Renal pelvis (tissue), 12 donors: ENCODE measurements at places on chromosomes 11 and 22. TPM values are rescaled to one million over a fixed set of nuclear protein-coding genes. Genes with fewer than 3 reads are reported as not detected.

OVOL1 gene
- 14.6 TPM for polyA plus RNA-seq

TMEM138 gene
- 51.8 TPM for polyA plus RNA-seq

LSP1 gene
- polyA plus RNA-seq: 7.2 TPM

TRIM21 gene
- polyA plus RNA-seq: 20.2 TPM

SLC22A9 gene
- 0.03 TPM for polyA plus RNA-seq

DNA sequence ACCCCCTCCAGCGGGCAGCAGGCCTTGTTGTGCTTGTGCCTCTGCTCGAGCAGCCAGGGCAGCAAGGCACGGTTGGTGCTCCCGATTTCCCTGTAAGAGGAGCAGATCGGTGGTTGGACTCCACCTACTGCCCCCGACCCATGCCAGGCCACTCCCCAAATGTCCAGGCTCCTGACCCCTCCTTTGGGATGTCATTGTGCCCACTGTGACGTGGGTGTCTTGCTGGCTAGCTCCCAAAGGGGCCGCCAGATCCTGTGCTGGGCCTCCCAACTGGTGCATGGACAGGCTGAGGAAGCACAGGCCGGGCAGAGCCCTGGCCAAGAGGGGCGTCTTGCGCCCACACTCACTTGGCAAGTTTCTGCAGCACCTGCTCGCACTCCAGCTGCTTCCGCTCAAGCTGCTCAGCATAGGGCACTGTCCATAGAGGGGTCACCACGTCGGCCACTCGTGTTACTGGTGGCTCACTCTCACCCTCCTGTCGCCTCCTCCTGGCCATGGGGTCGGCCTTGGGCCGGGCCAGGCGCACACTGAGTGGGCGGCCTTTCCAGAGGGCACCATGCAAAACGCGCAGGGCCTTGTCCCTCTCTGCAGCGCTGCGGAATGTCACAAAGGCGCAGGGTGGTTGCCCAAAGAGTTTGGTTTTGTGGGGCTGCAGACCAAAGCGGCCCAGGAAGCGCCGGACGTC is at the start of gene RANBP1:
Gene RANBP1, plus strand, starts transcription at position 414 of the 685 bp plus-strand sequence. Its CDS starts 81 bp downstream, at position 495.
- DNase-seq: no peak

DNA sequence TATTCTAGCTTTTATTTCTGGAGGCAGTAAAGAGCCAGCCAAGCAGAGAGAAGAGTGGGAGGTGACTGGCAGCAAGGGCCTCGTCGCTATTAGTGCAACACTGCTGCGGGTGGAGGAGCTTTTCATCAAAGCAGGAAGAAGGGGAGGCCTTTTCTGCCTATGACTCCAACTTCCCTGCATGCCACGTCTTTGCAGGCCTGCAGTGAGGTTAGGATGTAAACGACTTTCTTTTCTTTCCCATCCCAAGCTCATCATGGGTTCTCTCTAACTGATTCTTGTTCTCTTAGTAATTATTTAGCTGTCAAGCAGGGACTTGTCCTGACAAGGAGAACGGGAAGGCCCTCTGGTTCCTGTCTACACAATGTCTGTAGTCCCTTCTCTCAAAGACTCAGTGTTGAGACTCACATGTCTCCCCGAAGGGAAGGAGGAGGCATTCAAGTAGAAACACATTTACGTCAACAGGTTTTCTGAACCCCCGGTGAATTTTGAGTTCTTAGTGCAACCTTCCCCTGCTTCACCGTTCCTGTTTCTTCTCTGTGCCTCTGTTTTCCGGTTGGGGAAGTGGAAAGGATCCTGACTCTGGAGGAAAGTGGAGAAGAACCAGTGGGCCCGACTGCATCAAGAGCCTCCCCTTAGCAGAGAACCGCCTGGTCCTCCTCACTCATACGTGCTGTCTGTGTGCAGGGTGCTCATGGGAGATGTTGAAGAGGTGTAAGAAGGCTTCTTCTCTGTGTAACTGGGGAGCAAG is 56.9 kb downstream of the PACS1 start:
- DNase-seq: peak; percentile 63

DNA sequence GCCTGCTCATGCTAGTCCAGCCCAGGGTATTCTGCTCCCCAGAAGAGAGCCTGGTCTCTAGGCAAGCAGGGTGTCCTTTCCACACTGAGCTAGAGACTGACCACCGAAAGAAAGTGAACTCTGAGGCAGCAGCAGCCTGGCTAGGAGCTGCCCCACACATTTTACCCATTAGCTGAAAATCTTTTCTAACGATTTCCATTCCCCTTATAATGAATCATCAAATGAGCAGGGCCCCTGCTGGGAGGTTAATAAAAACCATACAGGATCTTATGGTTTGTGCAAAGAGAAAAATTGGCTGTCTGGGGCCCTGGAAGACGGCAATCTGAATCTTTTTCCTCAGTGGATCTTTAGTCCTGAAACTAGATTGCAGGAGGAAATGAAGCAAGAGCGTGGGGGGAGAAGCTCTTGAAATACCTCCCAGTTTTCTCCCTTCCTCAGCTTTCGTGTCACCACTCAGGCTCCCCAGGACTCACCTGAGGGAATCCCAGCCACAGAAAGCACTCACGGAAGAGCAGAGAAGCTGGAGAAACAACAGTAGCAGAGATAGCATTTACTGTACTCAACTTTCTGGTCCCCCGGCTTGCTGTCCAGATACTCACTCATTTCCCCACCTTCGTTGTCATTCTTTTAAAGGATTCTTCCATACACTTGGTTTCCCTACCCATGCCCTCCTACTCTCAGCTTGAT is 74.7 kb upstream of the CD44 start:
- DNase-seq: no peak

DNA sequence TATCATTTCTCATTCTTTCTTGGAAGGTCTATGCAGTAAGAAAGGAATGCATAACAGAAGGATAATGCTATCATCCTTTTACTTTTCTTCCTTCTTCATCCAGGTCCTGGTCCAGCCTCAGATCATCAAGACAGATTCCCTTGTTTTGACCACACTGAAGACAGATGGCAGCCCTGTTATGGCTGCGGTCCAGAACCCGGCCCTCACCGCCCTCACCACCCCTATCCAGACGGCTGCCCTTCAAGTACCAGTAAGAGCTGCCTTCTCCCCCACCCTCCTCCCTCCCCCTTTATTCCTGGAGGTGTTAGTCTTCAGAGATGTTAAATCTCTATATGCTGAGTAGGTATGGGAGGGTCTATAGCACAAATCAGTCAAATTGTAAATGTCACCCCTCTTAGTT is 37.9 kb downstream of the SREBF2 start:
- no peak for DNase-seq

DNA sequence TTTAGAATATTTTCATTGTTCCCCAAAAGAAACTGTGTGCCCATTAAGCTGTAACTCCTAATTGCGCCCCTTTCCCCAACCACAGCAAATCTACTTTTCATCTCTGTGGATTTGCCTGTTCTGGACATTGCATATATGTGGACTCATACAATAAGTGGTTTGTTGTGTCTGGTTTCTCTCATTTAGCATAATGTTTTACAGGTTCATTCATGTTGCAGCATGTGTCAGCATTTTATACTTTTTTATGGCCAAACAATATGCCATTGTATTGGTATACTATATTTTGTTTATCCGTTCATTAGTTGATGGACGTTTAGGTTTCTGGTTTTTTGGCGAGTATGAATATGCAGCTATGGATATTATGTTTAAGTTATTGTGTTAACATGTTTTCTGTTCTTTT is 23.8 kb downstream of the NUCB2 start:
- DNase-seq: no peak

DNA sequence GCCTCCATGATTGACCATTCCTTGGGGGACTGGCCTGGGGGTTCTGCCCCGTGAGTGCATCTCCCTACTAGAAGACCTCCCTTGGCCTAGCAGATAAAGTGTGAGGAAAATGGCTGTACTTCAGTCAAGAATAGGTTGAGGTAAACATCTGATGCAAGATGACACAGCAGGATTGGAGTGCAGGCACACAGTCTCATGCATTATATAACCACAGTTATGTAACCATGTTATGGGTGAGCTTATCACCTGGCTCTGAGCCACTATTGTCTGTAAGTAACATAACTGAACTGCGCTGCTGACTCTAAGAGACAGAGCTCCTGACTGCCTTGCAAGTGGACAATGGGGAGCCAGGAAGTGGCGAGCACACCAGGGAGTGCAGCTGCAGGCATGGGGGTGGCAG is 378.7 kb upstream of the ANO5 start:
- DNase-seq: no peak

DNA sequence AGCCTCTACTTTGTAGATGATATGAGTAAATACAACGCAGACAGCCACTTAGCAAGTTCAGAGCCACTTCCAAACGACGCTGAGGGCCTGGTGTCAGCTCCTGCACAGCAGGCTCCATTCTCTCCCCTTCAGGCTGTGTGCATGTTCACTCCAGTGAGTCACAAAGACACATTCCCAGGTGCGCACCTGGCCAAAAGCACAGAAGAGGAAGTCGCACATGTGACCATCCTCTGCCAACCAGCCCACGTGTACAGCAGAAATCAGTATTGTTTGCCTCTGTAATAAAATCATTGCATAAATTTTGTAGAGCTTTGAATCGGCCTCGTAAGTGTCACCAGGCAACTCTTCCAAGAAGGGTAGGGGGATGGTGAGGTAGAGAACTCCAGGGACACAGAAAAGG is 19.5 kb upstream of the TPH1 start:
- DNase-seq: no peak

- peak; percentile 78 for DNase-seq
Measured at GRCh38 chr11:73323464-73323863, 15.4 kb downstream of the ARHGEF17 start.

- no peak for DNase-seq
Measured at GRCh38 chr22:46256358-46256958, 6.4 kb upstream of the CDPF1 start.

DNA sequence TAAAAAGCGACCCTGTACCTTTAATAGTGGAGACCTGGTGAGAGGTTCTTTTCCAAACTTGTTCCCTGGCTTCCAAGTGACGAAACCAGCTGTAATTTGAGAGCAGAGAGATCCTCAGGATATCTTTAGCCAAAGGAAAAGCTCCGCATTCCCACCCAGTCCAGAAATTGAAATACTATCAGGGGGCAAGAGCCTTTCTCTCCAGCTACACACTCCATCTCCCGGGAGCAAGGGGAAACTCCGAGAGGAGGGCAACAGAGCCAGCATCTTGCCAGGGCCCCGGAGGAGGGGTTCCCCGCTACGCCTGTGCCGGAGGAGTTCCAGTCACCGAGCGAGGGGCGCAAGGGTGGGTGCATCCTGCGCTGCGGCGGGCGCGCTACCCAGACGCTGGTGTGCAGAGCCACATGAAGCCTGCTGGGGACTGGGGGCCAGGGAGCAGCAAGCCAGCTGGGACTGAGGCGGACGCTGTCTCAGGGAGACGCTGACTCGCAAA is at the start of gene FIBIN:
Gene FIBIN, plus strand, starts transcription at position 148 of the 493 bp plus-strand sequence. CDS start 415 bp downstream, outside the sequence.
- peak; percentile 59 for DNase-seq

- DNase-seq: no peak
Measured at GRCh38 chr22:41344189-41344788, 37.5 kb upstream of the TEF start.
